ENCODE measurements at places on chromosomes 4 and X.

- no peak for DNase-seq
Measured at GRCh38 chrX:10714531-10714930, 94.1 kb upstream of the MID1 start.

- no peak for DNase-seq
Measured at GRCh38 chr4:172998527-172999469, 169.8 kb upstream of the GALNT7 start.

DNA sequence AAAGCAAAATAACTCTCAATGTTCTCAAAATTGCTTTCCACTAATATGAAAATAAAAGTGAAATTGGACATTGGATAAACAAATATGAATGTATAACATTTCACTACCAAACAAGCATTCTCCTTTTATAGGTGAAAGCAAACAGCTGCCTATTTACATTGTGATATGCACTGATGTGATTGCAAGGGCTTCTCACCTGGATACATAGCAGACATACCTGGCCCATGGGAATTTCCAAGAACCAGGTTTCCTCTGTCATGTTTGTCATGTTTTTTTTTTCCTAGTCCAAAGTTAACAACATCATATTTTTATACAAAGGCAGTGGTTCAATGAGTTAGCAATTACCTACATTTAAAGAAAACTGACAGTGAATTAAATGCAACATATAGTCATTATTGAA, 228.5 kb downstream of the ANKRD50 start:
- DNase-seq: no peak

- no peak for DNase-seq
Measured at GRCh38 chrX:43813898-43814297, 68.4 kb downstream of the MAOB start.

GRCh38 chr4:149889991-149890390, 74.3 kb upstream of the IQCM start:
- no peak for DNase-seq

GRCh38 chr4:8741513-8742226, 130.0 kb downstream of the HMX1 start:
- no peak for DNase-seq

DNA sequence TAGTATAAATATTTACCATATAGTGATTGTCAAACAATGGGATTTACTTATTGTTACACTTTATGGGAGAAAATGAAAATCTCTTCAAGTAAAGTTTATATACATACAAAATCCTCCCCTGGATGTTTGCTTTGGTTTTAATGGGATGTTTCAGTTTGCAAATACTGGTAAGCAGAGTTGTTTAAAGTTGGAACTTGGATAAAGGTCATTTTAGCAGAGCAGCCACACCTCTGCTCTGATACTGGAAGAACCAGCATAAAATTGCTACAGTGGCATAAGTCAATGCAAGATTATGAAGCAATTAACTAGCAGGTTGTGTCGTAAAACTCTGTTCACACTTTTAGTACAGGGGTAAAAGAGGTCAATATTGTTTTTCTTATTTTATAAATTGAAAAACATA, 101.2 kb downstream of the TRAPPC11 start:
- no peak for DNase-seq

DNA sequence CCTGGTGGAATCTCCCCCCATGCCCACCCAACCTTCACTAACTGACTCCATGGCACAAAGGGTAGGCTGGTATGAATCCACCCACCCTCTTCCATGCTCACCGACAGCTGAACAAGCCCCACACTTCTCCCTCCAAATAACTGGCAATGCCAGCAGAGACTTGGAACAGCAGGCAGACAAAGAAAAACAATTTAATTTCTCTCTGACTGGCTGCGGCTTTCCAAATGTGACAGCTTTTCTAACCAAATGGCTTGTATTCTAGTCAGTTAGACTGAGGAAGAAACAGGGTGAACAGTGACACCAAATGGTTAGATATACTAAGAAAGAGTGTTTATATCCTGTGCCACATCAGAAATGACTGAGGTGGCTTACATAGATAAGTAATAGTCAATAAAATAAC, 199.3 kb upstream of the ADAMTS3 start:
- DNase-seq: no peak
